Forelimb muscle (tissue), 1 donor: ENCODE measurements at places on chromosomes 6 and 20. TPM values are rescaled to one million over a fixed set of nuclear protein-coding genes. Genes with fewer than 3 reads are reported as not detected.

DNA sequence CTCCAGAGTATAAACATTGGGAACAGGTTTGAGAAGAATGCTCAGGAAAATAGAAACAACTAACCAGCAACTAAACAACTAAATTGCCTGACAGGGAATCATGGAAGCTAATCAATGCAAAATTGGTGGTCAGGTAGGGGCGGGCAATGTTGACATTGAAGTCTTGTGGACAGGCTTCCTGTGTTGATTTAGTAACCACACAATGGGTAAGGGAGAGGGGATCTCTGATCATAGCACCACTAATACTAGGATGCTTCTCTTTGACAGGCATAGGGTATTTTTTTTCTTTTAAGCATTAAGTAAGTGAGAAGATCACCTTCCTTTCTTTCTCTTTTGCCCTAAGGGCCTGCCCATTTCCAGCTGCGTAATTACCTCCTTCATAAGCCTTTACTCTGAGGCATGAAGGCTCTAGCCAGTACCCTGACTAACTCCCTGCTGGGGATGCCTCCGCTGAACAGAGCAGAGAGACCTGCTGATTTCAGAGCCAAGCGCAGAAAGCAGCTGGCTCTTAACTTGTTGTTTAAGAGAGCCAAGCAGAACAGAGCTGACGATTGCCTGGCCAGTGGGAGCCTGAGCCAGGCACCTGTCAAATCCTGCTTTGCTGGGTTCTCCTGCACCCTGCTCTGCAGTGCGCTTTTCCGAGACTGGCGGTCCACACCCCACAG lies 118.7 kb downstream of the BMP2 start:
- no peak for DNase-seq

DNA sequence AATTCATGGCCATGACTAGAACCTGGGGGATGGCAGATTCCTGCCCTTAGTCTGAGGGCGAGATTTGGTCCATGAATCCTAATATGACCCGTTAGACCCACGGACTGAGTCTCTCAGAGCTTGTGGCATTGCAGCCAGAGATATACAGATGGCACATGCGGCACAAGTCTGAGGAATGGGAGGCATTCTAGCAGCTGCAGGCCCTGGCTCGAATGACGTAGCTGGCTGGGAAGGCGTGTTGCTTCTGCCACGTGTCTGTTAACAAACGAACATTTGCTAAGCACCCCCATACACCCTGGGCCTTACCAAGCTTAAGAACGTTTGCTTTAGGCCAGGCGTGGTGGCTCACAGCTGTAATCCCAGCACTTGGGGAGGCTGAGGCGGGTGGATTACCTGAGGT lies 68.0 kb downstream of the CD164 start:
- no peak for DNase-seq

GRCh38 chr20:2357114-2357513 lies 23.6 kb upstream of the TGM6 start:
- DNase-seq, result no peak

DNA sequence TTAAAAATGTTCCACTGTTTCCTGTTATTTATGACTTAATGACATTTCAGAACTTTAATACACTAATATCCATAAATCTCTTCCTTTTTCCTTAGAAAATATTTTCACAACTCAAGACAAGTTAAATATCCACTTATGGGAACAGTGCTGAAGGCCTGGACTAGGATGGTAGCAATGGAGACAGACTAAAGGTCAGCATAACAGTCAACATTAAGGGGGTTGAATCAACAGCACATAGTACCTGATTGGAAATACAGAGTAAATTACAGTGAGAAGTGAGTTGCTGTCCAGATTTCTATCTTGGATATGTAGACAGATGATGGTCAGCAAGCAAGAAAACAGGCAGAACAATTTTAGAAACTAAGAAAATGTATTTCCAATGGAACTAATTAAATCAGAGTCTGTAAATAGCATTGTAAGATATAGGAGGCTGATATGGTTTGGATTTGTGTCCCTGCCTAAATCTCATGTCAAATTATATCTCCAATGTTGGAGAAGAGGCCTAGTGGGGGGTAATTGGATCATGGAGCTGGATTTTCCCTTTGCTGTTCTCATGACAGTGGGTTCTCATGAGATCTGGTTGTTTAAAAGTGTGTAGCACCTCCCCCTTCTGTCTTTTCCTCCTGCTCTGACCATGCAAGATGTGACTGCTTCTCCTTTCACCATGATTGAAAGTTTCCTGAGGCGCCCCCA lies 682.7 kb downstream of the MAFB start:
- no peak for DNase-seq

DNA sequence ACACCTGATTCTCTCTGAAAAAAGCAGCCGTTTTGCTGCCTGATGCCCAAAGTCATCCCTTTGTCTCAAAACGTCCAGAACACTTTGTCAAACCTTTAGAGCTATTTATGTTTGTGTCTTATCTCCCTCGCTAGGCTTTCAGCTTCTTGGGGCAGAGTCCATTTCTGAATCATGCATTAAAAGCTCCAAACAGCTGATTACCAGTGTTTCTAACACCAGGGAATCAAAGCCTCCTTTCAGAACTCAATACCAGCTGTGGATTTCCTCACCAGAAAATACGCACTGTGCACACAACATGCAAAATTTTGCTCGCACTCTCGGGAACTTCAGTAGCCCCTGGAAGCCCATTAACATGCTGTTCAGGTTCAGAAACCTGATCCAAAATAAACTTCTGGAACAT lies 333.3 kb downstream of the HACE1 start:
- DNase-seq, result no peak

GRCh38 chr6:121205569-121205968 lies 128.7 kb downstream of the TBC1D32 start:
- no peak for DNase-seq

GRCh38 chr6:34851361-34851760 lies 36.5 kb downstream of the TAF11 start:
- DNase-seq, result no peak

GRCh38 chr20:40470445-40471260 lies 218.4 kb downstream of the MAFB start:
- no peak for DNase-seq

- DNase-seq, result no peak
Measured at GRCh38 chr6:149935668-149936067, 6.1 kb upstream of the ULBP2 start.

DNA sequence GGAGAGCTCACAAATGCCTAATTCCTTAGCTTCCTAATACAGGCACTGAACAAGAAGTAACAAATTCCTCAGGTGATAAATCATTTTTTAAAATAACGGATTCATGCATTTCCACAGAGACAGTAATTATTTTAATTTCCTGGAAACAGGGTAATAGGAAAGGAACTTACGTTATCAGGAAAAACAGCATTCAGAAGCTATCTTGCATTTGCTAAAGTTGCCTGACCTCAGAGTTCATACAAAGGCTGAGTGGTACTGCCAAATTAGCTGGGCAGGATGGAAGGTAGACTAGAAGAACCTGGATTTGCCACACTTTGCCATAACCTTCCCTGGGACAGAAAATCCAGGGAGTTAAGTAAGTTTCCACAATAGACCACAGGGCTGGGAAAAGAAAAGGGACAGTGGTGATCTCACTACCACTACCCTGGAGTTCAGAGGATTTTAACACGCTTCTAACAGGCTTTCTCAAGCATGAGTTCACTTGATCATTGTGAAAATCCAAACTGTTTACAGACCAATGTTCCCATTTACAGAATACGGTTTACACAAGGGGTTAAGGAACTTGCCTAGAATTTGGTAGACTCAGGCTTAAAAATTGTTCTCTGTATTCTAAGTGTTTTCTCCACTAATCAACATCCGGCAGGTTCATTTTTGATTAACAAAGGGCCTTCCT lies 57.0 kb downstream of the KIF13A start:
- no peak for DNase-seq

DNA sequence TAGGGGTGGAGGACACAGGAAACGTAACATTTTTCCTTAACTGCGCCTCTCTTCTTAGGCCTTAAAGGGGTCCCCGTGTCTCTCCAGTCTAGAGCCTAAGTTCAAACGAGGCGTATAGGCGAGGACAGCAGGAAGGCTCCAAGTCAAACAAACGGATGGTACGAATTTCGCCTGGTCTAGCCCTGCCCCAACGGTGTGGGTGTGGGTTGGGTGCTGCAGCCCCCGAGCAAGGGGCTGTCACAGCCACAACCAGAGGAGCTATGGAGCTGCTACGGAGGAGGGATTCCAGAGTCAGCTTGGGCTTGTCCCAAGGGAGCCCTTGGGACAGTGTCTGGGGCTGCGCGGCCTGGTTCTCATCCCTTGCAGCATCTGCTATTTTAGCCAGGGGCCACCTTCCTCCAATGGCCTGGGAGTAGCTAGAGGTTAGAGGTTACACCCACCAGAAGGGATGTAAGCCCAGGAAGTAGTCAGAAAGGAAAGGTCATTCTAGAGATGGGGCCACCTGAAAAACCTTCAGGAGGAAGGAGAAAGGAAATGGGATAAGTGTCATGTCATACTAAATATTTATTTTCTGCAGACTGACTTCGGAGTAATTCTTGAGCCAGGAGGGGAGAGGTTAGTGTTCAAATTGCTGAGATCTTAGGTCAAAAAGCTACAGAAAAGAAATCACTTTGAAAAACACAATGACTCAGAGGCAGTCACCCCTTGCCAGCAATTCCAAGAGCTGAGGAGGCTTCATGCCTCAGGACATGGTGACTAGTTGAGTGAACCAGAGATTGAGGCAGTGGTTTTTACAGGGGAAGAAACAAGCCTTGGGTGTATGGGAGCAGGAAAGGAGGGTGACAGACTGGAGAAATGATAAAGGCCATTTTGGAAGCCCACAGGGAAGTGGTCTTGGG lies 21.7 kb downstream of the VPS52 start:
- no peak for DNase-seq

DNA sequence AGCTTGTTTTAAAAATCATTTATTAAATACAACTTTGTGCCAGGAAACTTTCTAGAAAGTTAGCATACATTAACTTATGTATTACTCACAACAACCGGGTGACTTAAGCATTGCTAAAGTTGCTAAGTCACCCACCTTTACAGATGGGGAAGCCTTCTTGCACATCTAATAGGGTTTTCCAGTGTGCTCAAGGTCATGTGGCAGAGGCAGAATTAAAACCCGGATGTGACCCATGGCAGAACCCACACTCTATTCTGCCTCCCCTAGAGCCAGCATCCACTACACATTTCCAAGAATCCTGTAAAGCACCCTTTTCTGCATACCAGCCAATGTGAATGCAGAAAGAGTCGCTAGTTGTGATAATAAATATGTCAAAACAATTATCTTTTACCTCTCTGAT lies 13.4 kb downstream of the LINC00237 start:
- no peak for DNase-seq

- no peak for DNase-seq
Measured at GRCh38 chr6:55449225-55449624, 122.0 kb downstream of the GFRAL start.

- no peak for DNase-seq
Measured at GRCh38 chr20:14360416-14360815, 23.0 kb upstream of the FLRT3 start.

- no peak for DNase-seq
Measured at GRCh38 chr6:117668736-117669135, 6.5 kb upstream of the NUS1 start.

DNA sequence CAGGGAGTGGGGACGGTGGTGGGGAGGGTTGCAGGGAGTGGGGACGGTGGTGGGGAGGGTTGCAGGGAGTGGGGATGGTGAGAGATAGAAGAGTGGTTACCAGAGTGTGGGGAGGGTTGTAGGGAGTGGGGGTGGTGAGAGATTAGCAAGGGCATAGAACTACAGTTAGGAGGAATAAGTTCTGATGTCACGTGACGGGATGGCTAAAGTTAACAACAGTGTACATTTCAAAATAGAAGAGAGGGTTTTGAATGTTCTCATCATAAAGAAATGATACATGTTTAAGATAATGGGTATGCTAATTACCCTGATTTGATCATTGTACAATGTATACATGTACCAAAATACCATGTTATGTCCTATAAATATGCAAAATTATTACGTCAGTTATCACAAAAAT lies 57.6 kb upstream of the FRMD1 start:
- no peak for DNase-seq

GRCh38 chr20:37348792-37349516 lies 3.0 kb downstream of the SRC start:
- no peak for DNase-seq

- no peak for DNase-seq
Measured at GRCh38 chr6:125066964-125067363, 86.6 kb upstream of the TPD52L1 start.

GRCh38 chr20:62063315-62063980 lies 2.2 kb downstream of the TAF4 start:
- DNase-seq, result no peak

GRCh38 chr20:37988306-37988954 lies 44.8 kb downstream of the TTI1 start:
- DNase-seq, result no peak

- no peak for DNase-seq
Measured at GRCh38 chr6:149122850-149123821, 194.4 kb upstream of the TAB2 start.

DNA sequence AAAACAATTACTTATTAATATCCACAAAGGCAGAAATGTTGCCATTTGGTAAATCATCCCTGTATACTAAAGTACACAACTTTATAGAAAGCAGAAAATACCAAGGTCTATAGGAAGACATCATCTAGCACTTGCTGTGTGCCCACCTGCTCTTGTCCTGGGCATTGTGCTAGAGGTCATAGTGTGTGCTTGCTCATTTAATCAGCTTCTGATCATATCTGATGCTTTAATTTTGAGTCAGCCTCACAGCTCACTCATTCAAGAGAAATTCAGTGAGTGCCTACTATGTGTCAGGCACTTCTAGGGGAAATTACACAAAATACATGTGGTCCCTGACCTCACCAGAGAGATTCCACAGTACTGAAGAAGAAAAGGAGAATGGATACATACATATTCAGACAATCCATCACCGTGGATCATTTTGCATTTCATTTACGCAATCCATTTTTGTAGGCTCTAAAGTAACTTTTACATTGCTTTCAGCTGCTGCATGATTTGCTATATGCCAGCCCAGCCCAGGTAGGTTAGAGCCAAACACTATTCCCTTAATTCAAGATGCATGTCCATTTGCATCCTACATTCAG lies 167.9 kb upstream of the MCHR2 start:
- no peak for DNase-seq

- DNase-seq, result no peak
Measured at GRCh38 chr6:7381092-7381491, 8.4 kb downstream of the CAGE1 start.

GRCh38 chr20:38975539-38976120 lies 13.5 kb downstream of the DHX35 start:
- no peak for DNase-seq

GRCh38 chr6:122753688-122754056 lies 25.8 kb upstream of the FABP7 start:
- DNase-seq, result no peak

MPIG6B gene
- 1.2 TPM for polyA plus RNA-seq

ANKRD66 gene
- 0.39 TPM for polyA plus RNA-seq

ARFGEF3 gene
- polyA plus RNA-seq, result 1.7 TPM

HAO1 gene
- polyA plus RNA-seq, result not detected

CAGE1 gene
- polyA plus RNA-seq, result 0.10 TPM

TDRD6 gene
- 0.90 TPM for polyA plus RNA-seq

MAN1A1 gene
- 23.4 TPM for polyA plus RNA-seq

PRPF6 gene
- 55.3 TPM for polyA plus RNA-seq

FRMD1 gene
- 0.24 TPM for polyA plus RNA-seq

WFDC12 gene
- not detected for polyA plus RNA-seq

LYRM4 gene
- 20.4 TPM for polyA plus RNA-seq

SLC22A3 gene
- 11.8 TPM for polyA plus RNA-seq

TINAG gene
- polyA plus RNA-seq, result not detected

NUS1 gene
- 15.3 TPM for polyA plus RNA-seq

TGM3 gene
- polyA plus RNA-seq, result 0.25 TPM

NKX2-2 gene
- 0.13 TPM for polyA plus RNA-seq

CRISP2 gene
- polyA plus RNA-seq, result not detected

PSORS1C2 gene
- polyA plus RNA-seq, result not detected

TENT5A gene
- 10.3 TPM for polyA plus RNA-seq

FOXA2 gene
- polyA plus RNA-seq, result not detected
